ENCODE measurements at places on chromosomes 6 and 20. TPM values are rescaled to one million over a fixed set of nuclear protein-coding genes. Genes with fewer than 3 reads are reported as not detected.
A peak's percentile ranks its signal among the peaks of the same experiment; 100 is the strongest.

DNA sequence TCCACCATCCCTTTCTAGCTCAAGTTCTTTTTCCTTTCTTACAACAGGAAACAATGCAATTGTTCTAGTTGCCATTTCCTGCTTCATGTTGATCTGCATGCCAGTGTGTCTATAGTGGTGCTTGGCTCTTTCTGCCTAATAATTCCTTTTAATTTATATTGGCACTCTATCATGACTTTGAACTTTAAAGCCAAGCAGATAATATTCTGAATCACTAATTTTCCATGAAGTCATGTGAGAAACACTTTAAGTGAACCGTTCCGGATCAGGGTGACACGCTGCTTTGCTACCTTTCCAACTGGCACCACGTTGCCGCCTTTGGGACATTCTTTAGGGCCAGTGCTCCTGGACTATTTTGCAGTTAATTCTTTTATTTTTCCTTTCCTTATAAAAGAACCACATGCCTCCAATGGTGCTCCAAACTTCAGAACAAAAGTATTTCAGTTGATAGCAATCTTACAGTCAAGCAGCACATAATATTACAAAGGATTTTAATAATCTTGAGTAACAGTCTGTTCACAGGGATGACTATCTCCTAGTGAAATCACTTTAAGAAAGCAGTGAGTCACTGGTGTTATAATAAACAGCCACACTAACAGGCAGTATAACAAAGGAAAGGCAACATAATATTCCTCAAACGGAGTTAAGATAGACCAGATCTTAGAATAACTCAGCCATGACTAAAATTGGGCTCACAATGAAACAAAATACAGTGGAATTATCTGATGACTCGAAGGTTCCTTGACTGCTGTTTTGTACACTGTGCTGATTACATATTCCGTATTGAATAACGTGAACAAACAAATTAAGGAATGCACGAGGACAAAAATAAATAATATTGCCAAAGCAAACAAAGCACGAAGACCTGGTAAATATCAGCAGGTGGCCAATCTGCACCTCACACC, 19.0 kb upstream of the BLOC1S5 start:
- H3K27me3 ChIP-seq: no peaks in the 10 kb centered on the region
- no peaks in the 10 kb centered on the region for H3K4me1 ChIP-seq
- H3K36me3 ChIP-seq: no peaks in the 10 kb centered on the region
- no peak overlapping the region for H3K27ac ChIP-seq

DNA sequence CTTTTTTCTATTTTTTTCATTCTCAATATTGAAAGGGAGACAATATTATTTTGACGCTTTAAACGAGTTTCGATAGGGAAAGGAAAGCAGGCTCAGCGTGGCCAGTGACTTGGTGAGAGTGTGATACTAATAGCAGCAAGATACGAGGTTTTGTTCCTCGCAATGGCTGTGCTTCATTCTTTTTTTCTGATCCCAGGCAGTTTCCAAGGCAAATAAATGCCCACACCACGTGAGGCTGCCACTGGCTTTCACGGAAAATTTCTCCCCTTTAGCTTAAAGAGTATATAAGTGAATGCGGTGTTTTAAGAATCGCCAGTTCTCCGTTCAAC, 196.4 kb upstream of the ZNF184 start:
- H3K27ac ChIP-seq: no peak overlapping the region
- H3K36me3 ChIP-seq: no peaks in the 10 kb centered on the region
- H3K4me1 ChIP-seq: no peaks in the 10 kb centered on the region
- DNase-seq: no peak

Gene TREML4
- not detected for total RNA-seq

GRCh38 chr6:12241493-12242175, 48.5 kb upstream of the EDN1 start:
- DNase-seq: no peak
- no peak overlapping the region for H3K4me3 ChIP-seq
- no peaks in the 10 kb centered on the region for H3K27me3 ChIP-seq
- peak overlapping the region; percentile 63 for H3K27ac ChIP-seq
- no peaks in the 10 kb centered on the region for H3K36me3 ChIP-seq
- peaks cover 3% of the 10 kb centered on the region for H3K4me1 ChIP-seq

Gene HLA-DPA1
- 18.7 TPM for total RNA-seq

- H3K27me3 ChIP-seq: no peaks in the 10 kb centered on the region
- H3K36me3 ChIP-seq: peaks cover 49% of the 10 kb centered on the region
- no peak for DNase-seq
These were observed 13.9 kb downstream of the TNFAIP3 start for GRCh38 chr6:137880746-137881521.

DNA sequence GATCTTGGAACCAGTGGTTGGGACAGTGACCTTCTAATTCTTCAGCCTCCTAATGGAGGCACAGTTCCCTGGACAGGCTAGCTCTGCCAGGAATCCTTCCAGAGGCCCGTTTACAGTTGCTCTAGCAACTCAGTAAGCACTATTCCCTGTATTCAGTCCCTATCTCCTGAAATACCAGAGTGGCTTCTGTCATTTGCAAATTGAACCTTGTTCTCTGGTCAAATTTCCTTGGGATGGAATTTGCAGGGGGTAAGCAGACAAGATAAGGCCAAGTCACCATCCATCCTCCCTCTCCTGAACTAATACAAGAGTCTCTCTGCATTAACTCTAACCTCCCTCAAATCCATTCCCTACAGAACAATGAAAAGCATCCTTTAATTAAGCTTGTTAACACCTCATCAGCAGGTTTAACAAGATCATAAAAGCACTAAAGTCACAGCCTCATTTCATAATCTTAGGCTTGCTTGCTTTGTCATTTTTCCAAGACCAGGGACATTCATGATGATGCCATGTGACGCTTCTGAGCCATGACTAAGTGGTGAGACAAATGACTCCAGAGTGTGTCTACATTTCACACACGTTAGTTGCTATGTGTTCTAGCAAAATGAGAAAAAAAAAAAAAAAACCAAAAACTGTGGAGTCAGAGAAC, 37.1 kb downstream of the SLC22A23 start:
- H3K36me3 ChIP-seq: no peaks in the 10 kb centered on the region
- H3K27ac ChIP-seq: no peak overlapping the region
- H3K27me3 ChIP-seq: no peaks in the 10 kb centered on the region

GRCh38 chr6:151260205-151260604, 20.4 kb downstream of the AKAP12 start:
- no peaks in the 10 kb centered on the region for H3K4me1 ChIP-seq
- H3K27me3 ChIP-seq: no peaks in the 10 kb centered on the region
- no peak for DNase-seq

Gene BANF2
- total RNA-seq: not detected

GRCh38 chr6:16723826-16724225, 37.4 kb downstream of the ATXN1 start:
- no peaks in the 10 kb centered on the region for H3K27me3 ChIP-seq
- H3K27ac ChIP-seq: no peak overlapping the region
- H3K4me3 ChIP-seq: no peak overlapping the region
- H3K4me1 ChIP-seq: no peaks in the 10 kb centered on the region

GRCh38 chr6:1745814-1746213, 136.1 kb downstream of the FOXC1 start:
- no peaks in the 10 kb centered on the region for H3K27me3 ChIP-seq
- no peak overlapping the region for H3K27ac ChIP-seq
- H3K4me1 ChIP-seq: no peaks in the 10 kb centered on the region
- H3K4me3 ChIP-seq: no peak overlapping the region
- DNase-seq: no peak

Gene TFAP2C
- total RNA-seq: 0.57 TPM

DNA sequence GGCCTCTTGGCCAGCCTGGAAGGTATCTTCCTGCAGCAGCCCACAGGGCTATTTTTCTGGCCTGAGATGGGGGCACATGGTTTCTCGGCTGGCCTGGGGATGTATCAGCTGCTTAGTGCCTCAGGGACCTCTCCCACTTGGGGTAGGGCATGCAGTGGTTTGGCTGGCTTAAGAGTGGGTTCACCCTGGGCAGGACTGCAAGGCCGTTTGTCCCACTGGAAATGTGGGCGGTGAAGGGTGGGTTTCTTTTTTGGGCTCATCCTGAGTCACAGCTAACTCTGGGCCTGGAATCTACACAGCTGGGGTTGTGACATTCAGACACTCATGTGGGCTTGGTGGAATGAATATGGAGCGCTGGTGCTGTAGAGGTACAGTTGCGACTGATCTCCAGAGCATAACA, 62.0 kb downstream of the CDH26 start:
- no peaks in the 10 kb centered on the region for H3K4me1 ChIP-seq
- H3K4me3 ChIP-seq: no peak overlapping the region
- H3K27ac ChIP-seq: no peak overlapping the region
- DNase-seq: no peak
- no peaks in the 10 kb centered on the region for H3K36me3 ChIP-seq

Gene CCN5
- 0.84 TPM for total RNA-seq

Gene ELOVL2
- 0.05 TPM for total RNA-seq

DNA sequence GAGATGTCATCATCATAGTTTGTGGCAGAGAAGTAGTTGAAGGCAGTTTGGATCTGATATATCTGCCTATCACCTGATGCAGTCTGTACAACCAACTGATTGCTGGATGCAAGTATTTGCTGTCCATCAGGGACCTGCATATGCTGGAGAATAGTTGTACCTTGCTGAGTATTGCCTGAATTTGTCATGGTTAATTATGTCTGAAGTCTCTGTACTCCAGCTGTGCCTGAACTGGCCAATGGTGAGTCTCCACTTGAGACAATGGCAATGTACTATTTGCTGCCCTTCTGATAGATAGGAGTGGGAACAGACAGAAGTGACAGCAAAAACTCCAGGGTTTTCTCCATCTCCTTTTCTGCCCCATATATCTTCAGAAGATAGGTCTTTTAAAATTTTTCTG, 531.5 kb downstream of the EPHA7 start:
- H3K4me1 ChIP-seq: no peaks in the 10 kb centered on the region
- H3K27me3 ChIP-seq: no peaks in the 10 kb centered on the region
- DNase-seq: no peak

DNA sequence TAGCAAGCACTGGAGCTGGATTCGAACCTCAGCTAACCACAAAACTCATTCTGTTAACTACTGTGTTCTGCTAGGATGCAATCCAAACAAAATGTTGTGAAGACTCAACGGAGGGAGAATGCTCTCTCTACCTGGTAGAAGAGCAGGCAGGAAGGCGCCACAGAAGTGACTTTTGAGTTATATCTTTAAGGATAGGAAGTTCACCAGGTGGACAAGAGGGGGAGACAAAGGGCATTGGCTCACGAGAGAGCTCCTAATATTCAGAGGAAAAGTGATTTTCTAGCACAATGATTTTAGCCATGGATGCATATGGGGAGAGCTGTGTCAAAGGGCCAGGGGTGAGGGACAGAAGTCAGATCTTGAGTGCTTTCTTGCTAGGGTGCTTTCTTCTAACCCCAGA, 108.4 kb upstream of the MAFB start:
- H3K36me3 ChIP-seq: no peaks in the 10 kb centered on the region
- no peak overlapping the region for H3K4me3 ChIP-seq
- H3K27me3 ChIP-seq: no peaks in the 10 kb centered on the region
- no peak for DNase-seq
- H3K4me1 ChIP-seq: no peaks in the 10 kb centered on the region

DNA sequence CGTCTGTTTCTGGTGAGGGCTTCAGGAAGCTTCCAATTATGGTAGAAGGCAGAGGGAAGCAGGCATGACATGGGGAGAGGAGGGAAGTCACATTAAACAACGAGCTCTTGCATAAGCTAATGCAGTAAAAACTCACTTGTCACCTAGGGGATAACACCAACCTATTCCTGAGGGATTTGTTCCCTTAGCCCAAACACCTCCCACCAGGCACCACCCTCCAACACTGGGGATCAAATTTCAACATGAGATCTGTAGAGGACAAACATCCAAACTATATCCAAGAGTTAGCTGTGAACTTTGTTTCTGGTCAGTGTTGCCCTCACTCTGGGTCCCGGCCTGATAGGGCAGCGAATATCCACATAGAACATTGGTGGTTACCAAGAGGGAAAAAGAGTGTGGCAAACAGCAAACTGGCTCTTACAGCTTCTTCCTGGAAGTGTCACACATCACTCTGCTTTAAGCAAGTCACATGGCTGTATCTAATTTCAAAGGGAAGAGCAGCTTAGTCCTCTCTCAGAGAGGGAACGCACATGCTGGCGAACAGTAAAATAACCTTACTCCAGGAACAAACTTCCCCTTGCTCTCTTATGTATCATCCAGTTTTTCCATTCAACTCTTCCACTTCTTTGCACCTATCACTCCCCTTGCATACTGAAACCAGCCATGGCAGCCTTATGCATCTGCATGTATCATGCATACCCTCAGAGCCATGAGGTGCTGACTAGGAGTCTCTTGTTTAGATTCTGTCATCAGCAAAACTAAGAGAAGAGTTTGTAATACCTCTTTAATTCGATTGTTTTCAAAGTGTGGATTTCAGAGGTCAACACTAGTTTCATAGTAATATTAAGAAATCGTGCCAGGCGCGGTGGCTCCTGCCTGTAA, 4.8 kb upstream of the MOCS1 start:
- H3K27ac ChIP-seq: no peak overlapping the region
- DNase-seq: peak; percentile 12
- no peaks in the 10 kb centered on the region for H3K27me3 ChIP-seq
- H3K4me1 ChIP-seq: no peaks in the 10 kb centered on the region
- no peak overlapping the region for H3K4me3 ChIP-seq

Gene MYL9
- total RNA-seq: 582 TPM

Gene GPANK1
- 14.9 TPM for total RNA-seq

Gene ETV7
- total RNA-seq: 2.9 TPM

Gene CGA
- not detected for total RNA-seq

GRCh38 chr6:131172222-131172621, 37.0 kb downstream of the AKAP7 start:
- no peak overlapping the region for H3K4me3 ChIP-seq
- DNase-seq: no peak
- no peak overlapping the region for H3K27ac ChIP-seq
- no peaks in the 10 kb centered on the region for H3K27me3 ChIP-seq

Gene KIF25
- total RNA-seq: 0.21 TPM

GRCh38 chr6:45411959-45412358, 34.2 kb upstream of the SUPT3H start:
- no peaks in the 10 kb centered on the region for H3K27me3 ChIP-seq
- DNase-seq: no peak
- H3K27ac ChIP-seq: no peak overlapping the region
- no peak overlapping the region for H3K4me3 ChIP-seq
- no peaks in the 10 kb centered on the region for H3K4me1 ChIP-seq
- H3K36me3 ChIP-seq: no peaks in the 10 kb centered on the region

- H3K36me3 ChIP-seq: no peaks in the 10 kb centered on the region
- DNase-seq: no peak
- no peak overlapping the region for H3K4me3 ChIP-seq
- no peaks in the 10 kb centered on the region for H3K27me3 ChIP-seq
- H3K27ac ChIP-seq: no peak overlapping the region
These were observed 221.7 kb upstream of the HTR1E start for GRCh38 chr6:86715676-86716075.

DNA sequence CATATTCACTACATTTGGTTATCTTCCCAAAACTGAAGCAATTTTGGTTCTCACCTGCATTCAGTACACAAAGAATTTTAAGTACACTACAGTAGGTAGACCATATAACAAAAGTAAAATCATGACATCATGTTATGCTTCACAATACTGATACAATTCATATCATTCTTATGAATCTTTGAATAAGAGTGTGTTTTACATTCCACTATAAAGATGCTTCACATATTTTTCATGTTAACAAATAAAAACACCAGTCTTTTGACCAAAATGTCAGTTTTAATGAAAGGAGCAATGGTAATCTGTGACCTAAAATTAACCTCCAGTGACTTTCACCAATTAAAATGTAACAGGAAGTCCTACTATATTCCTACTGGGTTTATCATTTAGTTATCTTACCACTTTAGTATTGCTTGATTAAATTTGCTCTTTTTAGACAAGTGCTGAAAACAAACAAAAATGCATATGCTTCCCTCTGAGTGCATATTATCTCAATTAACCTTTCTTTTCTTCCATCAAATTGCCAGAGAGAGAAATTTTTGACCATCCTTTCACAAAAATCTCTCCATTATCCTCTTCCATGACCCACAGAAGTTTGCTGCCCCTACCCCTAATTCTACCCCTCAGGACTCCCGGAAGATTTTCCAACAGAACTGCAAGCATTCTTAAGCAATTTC, 49.3 kb downstream of the PHIP start:
- H3K4me3 ChIP-seq: no peak overlapping the region
- no peak overlapping the region for H3K27ac ChIP-seq
- DNase-seq: no peak
- H3K36me3 ChIP-seq: no peaks in the 10 kb centered on the region
